Fibroblast of gingiva (primary cell): ENCODE measurements at places on chromosomes 6 and 20.

- no peak for DNase-seq
These were observed 66.6 kb downstream of the PRND start for GRCh38 chr20:4788314-4788713.

- peak; percentile 16 for DNase-seq
These were observed 176.3 kb upstream of the CDYL start for GRCh38 chr6:4599924-4600323.

DNA sequence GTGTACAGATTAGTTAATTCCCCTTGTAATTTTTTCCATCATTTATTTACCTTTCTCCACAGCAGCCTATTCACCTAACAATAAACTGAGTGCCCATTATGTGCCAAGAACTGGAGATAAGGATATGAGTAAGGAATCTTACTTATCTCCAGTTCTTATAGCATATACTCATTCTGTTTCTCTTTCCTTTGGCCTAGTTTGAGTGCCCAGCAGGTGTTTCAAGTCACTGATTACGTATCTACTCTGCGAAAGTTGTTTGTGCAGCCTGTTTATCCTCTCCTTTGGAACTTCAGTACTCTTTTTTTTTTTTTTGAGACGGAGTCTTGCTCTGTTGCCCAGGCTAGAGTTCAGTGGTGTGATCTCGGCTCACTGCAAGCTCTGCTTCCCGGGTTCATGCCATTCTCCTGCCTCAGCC lies 17.3 kb upstream of the POU5F1 start:
- no peak for DNase-seq

GRCh38 chr20:33332905-33333456 lies 50.0 kb downstream of the BPIFB1 start:
- DNase-seq: no peak

- no peak for DNase-seq
These were observed 86.3 kb downstream of the SLC22A23 start for GRCh38 chr6:3370361-3371221.

- no peak for DNase-seq
These were observed 75.8 kb upstream of the AFDN start for GRCh38 chr6:167750956-167751358.

DNA sequence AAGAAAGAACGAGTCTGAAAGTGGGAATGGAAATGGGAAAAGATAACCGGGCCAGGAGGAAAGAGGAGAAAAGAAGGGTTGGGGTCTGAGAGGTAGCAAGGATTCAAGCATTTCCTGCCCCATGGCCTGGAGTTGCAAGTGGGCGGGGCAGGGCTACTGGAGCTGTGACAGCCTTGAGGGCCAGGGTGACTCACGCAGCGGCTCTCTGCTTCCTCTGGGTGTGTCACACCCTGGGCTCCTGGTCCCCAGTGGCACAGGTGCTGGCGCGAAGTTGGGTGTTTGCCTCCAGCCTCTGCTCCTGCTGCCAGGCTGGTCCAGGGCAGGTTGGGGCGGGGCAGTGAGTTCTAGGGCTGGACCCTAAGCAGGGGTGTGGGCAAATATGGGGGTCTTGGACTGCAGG lies 3.3 kb upstream of the ULBP3 start:
- DNase-seq: no peak

- DNase-seq: no peak
These were observed 29.5 kb downstream of the SERPINB9 start for GRCh38 chr6:2873643-2874042.

DNA sequence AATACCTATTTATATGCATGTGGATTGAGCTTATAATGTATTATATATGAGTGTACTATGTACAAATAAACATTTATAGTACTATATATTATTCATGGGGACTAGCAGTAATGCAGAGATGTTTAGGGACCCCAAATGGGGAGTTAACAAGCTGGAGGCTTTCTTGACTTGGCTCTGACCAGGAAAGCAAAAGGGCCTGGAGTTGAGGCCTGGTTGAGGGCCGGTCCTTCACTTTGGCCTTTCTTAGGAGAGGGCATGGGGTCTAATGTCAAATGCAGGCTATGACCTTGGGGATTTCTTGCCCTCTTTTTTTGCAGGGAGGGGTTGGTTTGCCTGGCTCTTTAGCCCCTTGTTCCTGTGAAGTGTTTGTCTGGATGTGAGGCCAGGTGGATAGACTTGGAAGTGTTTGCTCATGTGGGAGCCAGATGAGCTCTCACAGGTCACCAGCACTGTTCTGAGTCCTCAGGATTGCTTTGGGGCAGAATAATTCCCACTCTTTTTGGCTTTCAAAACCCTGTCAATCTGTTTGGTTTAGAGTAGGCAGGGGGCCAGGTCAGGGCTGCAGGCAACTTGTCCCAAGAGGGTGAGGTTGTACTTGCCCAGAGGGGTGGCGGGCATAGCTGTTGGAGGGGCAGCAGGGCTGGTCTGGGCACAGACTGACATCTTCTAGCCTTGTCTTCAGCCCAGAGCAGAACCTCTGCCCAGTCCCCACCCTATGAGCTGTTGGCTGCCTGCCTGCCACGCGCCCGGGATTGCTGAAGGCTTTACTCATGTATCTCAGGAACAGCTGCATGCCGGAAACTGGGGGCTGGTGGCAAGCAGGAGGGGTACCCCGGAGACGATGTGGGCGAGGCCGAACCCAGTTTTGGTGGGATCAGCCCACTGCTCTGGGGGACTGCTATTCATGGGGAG lies 14.6 kb downstream of the TJAP1 start:
- peak; percentile 73 for DNase-seq

- DNase-seq: peak; percentile 38
These were observed 13.8 kb downstream of the ATXN1 start for GRCh38 chr6:16747232-16748024.

GRCh38 chr6:51655517-51655916 lies 431.9 kb downstream of the PKHD1 start:
- no peak for DNase-seq

DNA sequence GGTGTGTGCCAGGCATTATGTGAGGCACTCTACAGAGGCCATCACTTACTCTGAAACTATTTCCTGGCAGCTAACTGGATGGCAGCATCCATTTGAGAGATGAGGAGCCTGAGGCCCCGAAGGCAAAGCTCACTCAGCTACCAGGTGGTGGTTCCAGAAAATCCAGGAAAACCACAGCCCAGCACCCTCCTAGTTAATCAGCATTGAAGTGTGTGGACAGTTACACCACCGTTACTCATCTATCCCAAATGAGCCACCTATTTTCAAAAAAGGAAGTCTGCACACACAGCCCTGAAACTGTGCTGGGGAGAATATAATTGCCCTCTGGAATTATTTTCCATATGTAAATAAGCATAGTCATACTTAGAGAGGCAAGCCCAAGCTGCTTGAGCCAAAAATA lies 67.4 kb downstream of the CNBD2 start:
- DNase-seq: no peak

- DNase-seq: no peak
These were observed 331.3 kb downstream of the KIF16B start for GRCh38 chr20:16241911-16242310.

GRCh38 chr20:18052856-18053255 lies 4.9 kb downstream of the OVOL2 start:
- no peak for DNase-seq

GRCh38 chr6:78962448-78962847 lies 95.1 kb downstream of the IRAK1BP1 start:
- DNase-seq: no peak

DNA sequence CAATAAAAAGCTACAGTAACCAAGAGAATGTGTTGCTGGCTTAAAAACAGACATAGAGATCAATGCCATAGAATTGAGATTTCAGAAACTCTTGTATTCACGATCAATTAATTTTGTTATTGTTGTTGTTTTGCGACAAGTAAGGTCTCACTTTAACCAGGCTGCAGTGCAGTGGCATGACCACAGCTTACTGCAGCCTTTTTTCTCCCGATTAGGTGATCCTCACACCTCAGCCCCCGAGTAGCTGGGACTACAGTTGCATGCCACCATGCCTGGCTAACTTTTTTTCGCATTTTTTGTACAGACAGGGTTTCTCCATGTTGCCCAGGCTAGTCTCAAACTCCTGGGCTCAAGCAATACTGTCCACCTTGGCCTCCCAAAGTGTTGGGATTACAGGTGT lies 42.2 kb downstream of the RANBP9 start:
- no peak for DNase-seq

GRCh38 chr20:17640146-17640874 lies 41.7 kb downstream of the RRBP1 start:
- no peak for DNase-seq

- peak; percentile 12 for DNase-seq
These were observed 97.2 kb downstream of the TULP4 start for GRCh38 chr6:158409451-158409850.

DNA sequence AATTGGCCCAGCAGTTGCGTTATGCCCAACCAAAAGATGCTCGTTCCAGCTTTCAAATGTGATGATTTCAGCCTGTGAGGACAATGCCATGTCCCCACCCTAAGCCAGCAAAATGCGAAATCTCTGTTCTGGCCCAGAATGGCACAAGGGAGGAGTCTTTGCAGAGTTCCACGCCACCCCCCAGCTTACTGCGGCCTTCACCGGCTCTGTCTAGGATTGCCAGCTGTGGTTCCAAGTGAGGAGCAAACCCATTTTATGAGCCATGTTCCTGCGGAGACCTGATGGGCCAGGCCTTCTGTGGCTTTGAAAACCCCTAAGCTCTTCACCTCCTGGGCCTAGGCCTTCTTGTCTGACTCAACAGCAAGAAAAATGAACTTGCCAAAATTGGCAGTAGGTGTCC lies 146.8 kb upstream of the SNX9 start:
- no peak for DNase-seq

DNA sequence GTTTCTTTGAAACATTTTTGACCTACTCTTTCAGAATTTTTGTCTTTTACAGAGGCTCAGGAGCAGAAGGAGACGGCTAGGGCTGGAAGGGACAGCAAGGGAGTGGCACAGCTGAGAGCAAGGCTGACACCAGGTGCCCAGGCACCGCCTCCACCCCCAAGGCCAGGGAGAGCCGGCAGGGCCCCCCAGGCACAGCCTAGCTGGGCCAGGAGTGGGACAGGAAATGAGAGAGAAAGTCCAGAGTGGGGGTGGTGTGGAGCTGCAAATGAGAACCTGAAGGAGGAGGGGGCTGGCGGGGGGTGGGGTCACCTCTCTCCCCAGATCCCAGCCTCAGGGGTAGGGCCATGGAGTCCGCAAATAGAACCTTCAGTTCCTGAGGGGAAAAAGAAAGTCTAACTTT lies 236.7 kb downstream of the CDC5L start:
- DNase-seq: no peak

- no peak for DNase-seq
These were observed 138.8 kb upstream of the C6orf118 start for GRCh38 chr6:165448210-165448609.

GRCh38 chr6:15106958-15107643 lies 138.8 kb upstream of the JARID2 start:
- no peak for DNase-seq

- DNase-seq: peak; percentile 78
These were observed 54.9 kb upstream of the AIG1 start for GRCh38 chr6:143005816-143006215.

DNA sequence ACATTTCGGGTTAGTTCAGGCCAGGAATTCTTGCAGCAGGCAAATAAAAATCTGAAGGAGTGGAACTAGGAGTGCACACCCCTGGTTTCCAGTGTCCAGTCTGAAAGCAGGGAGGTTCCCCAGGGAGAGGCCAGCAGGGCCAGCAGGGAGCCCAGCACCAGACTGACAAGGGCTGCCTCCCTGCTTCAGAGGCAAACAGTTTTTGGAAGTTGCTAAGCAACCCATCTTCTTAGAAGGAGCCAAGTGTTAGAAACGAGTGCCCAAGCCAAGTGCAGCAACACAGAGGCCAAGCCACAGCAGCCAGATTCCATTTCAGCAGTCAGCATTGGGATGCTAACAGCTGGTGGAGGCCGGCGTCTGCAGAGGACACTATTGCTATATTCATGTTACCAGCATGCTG lies 179.1 kb downstream of the SYNDIG1 start:
- peak; percentile 90 for DNase-seq

DNA sequence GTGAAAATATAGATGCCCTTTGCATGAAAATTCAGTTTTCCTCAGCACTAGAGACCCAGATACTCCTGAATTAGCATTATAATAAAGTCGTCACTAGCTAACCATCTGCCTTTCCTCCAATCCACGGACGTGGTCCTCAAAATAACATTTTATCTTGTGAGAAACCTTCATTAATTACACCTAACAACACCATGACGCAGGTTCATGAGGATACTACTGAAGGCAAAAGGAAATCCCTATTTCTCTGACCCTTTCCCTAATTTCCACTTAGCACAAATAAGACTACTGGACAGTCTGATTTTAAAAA lies 1.3 kb upstream of the PNISR start:
- DNase-seq: no peak

- DNase-seq: no peak
These were observed 106.1 kb downstream of the PSMB1 start for GRCh38 chr6:170446841-170447560.

DNA sequence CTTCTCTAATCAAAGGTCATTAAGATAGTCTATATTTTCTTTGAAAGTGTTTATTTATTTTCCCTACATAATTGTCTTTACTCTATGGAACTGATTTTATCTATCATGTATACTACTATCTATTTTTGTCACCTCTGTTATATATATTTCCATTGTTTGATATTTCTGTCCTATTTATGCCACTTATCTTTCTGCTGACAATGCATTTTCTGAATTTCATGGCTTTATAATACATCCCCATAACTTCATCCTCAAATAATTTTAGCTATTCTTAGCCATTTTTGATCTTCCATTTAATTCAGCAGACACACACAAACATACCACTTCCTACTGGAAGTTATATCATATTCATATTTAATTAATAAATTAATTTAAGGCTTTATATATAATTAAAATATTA lies 123.7 kb downstream of the EPHA7 start:
- DNase-seq: no peak

GRCh38 chr20:36604952-36605398 lies 604 bp upstream of the RAB5IF start:
- no peak for DNase-seq

DNA sequence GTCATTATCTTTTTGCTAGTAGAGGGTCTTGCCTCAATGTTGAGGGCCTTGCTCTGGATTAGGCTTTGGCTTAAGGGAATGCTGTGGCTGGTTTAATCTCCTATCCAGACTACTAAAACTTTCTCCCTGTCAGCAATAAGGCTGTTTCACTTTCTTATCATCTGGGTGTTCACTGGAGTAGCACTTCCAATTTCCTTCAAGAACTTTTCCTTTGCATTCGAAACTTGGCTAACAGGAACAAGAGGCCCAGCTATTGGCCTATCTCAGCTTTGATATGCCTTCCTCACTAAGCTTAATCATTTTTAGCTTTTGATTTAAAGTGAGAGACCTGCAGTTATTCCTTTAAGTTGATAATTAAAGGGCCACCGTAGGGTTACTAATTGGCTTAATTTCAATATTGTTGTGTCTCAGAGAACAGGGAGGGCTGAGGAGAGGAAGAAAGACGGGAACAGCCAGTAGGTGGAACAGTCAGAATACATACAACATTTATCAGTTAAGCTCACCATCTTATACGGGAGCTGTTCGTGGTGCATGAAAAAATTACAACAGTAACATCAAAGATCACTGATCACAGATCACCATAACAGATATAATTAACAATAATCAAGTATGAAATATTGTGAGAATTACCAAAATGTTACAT lies 186.7 kb downstream of the PTPRK start:
- no peak for DNase-seq

- DNase-seq: no peak
These were observed 111.7 kb upstream of the SLC22A23 start for GRCh38 chr6:3568396-3569082.

- no peak for DNase-seq
These were observed 62.3 kb downstream of the SNX9 start for GRCh38 chr6:157885211-157885788.

- DNase-seq: no peak
These were observed 148.4 kb downstream of the CDH4 start for GRCh38 chr20:61400499-61400898.

GRCh38 chr6:16305788-16306187 lies 67.4 kb downstream of the GMPR start:
- no peak for DNase-seq

GRCh38 chr6:43809417-43810305 lies 39.6 kb downstream of the VEGFA start:
- DNase-seq: no peak
